Right renal pelvis (tissue), 4 donors: ENCODE measurements at places on chromosomes 3 and 15. TPM values are rescaled to one million over a fixed set of nuclear protein-coding genes. Genes with fewer than 3 reads are reported as not detected.

The RASL12 gene
- polyA plus RNA-seq = 5.9 TPM

DNA sequence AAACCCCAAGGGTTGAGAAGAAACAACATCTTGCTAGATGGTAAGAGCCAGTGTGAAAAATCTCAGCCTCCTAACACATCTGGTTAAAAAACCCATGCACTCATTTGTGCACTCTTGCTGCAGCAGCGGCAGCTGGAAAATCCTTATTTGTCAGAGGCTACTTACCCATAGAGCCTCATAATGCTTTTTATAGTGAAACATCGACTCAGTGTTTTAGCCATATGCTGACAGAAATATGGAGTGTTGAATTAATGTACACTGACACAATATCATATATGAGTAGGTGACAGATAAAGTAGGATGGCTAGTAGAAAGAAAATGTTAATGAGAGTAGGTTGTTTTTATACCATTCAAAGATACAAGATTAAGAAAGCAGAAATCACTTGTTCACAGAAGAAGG, 13.0 kb downstream of the SLC9A9 start:
- no peak for DNase-seq

GRCh38 chr3:101203411-101203810, 117.0 kb downstream of the IMPG2 start:
- no peak for DNase-seq

DNA sequence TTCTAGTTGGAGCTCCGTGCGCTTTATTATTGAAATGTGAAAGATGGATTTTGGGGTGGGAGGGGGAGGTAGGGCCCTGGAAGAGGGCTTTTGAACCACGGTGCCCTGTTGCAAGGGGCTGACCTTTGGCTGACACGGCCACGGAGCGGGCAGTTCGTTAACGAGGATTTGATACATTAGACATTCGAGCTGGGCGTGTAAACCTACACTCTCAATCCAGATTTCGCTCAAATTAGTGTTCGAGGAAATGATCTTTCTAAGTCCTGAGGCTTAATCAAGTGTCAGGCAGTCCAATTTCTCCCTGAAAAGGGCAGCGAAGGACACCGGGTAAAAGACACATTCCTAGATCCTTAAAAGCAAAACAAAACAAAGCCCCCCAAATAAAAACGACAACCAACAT, 13.0 kb downstream of the ZIC1 start:
- no peak for DNase-seq

DNA sequence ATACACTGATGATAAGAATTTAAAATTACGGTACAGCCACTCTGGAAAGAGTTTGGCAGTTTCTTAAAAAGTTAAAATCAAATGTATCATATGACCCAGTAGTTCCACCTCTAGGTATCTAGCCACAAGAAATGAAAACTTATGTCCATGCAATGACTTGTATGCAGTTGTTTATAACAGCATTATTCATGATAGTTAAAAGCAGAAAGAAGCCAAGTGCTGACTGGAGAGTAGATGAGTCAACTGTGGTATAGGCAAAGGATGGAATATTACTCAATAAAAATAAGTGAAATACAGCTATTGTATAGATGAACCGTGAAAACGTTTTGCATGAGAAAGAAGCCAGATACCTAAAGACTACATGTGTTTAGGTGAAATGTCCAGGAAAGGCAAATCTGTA, 14.8 kb downstream of the GPR87 start:
- DNase-seq = no peak

DNA sequence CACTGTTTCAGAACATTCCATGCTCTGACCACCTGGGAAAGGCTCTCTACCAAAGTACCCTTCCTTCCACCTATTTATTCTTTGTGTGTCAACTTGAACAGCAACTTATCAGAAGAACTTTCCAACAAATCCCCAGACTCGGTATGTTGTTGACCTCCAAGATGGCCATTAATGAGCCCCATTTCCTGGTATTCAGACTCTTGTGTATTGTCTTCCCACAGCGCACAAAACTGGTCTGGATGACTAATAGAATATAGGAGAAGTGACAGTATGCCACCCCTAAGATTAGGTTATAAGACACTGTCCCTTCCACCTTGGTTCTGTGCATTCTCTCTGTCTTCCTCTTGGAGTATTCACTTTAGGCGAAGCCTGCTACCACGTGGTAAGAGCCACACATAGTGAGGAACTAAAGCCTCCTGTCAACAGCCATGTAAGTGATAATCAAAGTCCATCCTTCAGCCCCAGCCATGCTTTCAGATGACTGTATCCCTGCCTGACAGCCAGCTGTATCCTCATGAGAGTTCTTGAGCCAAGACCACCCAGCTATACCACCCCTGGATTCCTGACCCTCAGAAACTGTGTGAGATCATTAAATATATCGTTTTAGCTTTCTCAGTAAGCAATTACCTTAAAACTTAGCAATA, 481.7 kb downstream of the MAGI1 start:
- no peak for DNase-seq

The GPR62 gene
- polyA plus RNA-seq = 0.37 TPM

The TYRO3 gene
- polyA plus RNA-seq = 180 TPM

GRCh38 chr3:38717355-38718240, 68.1 kb upstream of the SCN5A start:
- no peak for DNase-seq

DNA sequence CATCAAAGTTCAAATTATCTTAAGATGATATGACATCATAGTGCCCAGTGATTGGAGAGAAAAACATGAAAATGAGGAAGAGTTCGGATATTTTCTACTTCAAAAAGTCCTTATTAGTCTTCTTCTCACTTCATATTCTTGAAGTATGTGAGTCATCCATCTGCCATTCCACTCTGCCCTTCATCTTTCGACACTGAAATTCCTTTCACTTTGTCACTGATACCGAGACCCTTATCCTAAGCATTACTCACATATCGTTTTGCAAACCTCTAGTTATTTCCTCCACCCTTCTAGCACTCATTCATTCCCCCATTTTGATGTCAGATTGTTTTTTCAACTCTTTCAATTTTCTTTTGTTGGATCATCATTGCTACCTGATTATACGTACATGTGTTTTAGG, 4.0 kb downstream of the OR5H14 start:
- no peak for DNase-seq

DNA sequence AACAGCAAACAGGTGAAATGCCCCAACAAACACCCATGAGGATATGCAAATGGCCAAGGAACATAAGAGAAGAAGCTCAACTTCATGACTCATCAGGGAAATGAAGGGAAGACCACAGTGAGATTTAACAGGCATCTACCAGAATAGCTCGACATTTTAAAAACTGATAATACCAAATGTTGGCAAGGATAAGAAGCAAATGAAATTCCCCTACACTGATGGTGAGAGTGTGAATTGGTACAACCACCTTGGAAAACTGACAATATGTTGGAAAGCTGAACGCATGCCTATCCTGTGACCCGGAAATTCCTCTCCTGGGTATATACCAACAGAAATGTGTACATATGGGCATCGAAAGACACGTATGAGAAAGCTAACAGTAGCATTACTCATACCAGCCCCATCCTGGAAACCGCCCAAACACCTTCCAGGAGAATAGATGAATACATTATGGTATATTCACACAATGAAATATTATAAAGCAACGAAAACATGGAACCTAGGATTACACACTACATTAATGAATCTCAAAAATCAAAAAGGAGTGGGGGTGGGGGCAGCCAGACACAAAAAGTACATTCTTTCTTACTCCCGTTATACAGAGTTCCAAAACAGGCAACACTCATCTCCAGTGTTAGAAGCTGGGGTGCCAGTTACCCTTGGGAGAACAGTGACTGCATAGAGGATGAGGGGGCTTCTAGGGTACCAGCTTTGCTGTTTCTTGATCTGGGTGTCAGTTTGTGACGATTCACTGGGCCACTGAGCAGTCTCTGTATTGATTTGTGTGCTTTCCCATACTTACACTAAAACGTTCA, 16.9 kb downstream of the RFTN1 start:
- DNase-seq = no peak

- no peak for DNase-seq
These were observed 86.9 kb downstream of the PEX5L start for GRCh38 chr3:179949869-179950268.
